Endothelial cell (in vitro differentiated cells): ENCODE measurements at places on chromosomes 7 and 10. TPM values are rescaled to one million over a fixed set of nuclear protein-coding genes. Genes with fewer than 3 reads are reported as not detected.

DNA sequence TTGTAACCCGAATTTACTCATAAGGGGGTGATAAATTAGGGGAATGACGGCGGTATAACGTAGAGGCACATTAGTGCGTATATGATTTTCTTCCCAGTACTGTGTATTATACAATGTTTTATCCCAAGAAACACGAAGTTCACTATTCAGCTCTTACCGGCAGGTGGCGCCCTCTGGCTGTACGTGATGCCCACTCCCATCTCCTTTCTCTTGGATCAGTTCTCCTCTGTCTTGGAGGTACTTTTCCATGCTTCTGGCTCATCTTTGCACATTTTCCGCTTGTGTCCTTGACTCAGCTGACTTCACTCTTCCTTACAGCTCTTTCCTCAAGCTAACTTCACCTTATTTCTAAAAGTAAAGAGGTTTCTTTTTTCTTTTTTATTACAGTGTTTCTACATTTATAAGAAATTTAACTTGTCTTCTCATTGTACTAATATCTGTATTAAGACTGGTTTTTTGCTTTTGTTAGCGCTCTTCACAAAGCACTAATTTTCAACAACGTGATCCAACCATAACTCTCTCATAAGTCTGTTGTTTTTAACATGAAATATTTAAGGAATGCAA is 21.3 kb downstream of the TMEM176B start:
- H3K27me3 ChIP-seq, result peaks cover 2% of the 10 kb centered on the region
- peaks cover 8% of the 10 kb centered on the region for H3K4me1 ChIP-seq
- no peaks in the 10 kb centered on the region for H3K36me3 ChIP-seq
- peak overlapping the region; percentile 2 for H3K27ac ChIP-seq
- H3K4me3 ChIP-seq, result no peak overlapping the region

The ABCC2 gene
- 1.9 TPM for total RNA-seq

The DLX5 gene
- total RNA-seq, result 0.18 TPM

The COG5 gene
- total RNA-seq, result 26.7 TPM

The ABCB1 gene
- total RNA-seq, result 1.0 TPM
